CD4-positive, alpha-beta T cell (primary cell): ENCODE measurements at places on chromosomes 1 and 21.

DNA sequence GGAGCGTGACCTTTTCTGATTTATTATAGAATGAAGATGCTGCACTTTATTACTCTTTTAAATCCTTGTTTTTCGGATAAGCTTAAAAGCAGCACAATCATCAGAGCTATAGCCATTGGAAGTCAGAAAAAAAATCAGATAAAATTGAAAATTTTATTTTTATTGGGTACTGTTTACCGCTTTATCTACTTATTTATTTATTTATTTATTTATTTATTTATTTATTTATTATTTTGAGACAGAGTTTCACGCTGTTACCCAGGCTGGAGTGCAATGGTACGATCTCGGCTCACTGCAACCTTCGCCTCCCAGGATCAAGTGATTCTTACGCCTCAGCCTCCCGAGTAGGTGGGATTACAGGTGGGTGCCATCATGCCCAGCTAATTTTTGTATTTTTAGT, 83.1 kb upstream of the CHRM3 start:
- no peak for DNase-seq

DNA sequence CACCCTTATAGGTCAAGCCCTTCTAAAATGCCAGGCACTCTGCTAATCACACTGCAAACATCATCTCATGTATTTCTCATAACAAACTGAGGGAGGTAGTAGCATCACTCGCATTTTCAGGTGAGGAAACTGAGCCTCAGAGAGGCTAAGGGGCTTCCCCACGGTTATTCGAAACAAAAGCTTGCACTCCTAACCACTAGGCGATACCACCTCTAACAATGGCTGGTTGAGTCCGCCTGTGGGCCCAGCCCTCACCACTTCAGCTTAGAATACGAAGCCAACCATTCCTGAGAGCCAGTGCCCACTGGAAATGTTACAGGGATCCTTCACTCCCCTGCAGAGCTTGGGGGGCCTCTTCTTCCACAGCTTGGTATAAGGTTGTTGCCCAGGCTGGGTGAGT, 65.3 kb upstream of the TENT5C start:
- no peak for DNase-seq

DNA sequence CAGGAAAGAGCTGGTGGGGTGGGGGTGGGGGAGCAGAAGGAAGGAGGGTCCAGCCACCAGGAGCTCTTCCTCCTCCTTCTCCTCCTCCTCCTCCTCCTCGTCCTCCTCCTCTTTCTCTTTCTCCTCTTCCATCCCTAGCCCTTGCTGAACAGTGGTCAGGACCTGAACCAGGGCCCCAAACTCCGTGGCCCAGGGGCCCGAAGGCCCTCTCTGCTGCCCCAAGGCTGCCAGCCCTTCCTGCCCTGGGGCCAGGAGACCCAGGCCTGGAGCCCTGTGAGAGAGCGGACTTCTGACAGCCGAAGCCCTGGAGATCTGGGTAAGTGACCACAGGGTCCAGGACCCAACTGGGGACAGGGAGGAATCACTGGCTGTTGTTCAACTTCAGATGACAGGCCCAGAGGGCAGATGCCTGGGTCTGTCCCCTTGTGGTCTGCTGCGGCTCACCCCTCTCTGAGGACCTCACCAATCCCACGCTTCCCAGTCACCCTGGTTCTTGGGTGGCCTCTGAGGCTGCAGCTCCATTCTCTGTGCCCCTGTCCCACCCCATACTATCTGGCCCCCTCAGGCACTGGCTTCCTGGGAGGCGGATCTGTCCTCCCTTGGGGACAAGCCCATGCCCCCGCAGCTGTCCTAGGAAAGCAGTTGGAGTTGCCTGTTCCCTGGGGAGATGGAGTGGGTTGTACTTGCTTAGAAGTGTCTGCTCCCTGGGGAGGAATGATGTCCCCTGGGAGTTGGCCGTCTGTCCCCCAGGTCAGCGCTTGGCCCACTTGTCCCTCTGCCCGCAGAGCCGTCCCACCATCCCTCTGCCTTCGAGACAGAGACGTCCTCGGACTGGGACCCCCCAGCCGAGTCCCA, 51.8 kb downstream of the VWA5B1 start:
- DNase-seq: no peak

GRCh38 chr1:227303662-227304061, 14.6 kb downstream of the CDC42BPA start:
- DNase-seq: no peak

DNA sequence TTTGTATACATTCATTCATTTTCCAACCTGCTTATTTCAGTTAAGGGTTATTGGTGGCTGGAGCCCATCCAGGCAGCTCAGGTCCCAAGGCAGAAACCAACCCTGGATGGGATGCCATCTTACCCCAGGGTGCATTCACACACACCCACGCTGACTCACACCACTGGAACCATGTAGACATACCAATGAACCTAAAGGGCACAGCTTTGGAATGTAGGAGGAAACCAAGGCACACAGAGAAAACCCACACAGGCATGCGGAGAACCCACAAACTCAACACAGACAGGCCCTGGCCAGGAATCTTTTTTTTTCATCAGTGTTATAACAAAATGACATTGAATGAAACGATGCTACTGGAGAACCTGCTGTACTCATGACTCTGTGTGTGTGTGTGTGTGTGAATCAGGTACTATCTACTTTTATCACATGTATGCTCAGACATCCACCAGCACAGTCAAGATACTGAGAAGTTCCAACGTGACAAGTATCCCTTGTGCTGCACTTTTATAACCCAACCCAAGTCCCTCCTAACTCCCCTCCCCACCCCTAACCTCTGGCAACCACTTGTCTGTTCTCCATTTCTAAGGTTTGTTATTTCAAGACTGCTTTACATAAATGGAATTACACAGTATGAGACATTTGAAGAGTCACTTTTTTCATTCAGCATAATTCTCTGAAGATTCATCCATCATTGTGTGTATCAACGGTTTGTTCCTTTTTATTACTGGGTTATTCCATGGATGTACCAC, 286.8 kb upstream of the PLD5 start:
- DNase-seq: no peak

- DNase-seq: no peak
These were observed 9.2 kb upstream of the CDC42 start for GRCh38 chr1:22043198-22043769.

DNA sequence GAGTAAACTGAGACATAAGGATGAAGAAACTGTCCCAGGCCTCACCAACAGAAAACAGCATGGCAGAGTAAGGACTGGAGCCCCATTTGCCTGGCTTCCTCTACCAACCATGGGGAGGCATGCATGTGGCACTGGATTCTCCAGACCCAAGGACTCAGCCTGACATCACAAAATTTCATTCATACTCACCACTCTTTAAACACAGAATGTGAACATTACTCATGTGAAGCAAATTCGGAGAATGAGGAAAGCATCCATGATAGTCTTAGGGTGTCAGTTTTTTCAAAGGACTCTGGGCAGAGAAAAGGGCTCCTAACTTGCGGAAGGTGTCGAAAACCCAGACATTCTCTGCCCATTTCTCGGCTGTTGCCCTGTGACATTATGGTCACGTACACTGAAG, 83.9 kb downstream of the PCNX2 start:
- no peak for DNase-seq

- peak; percentile 67 for DNase-seq
These were observed 77.9 kb downstream of the ADARB1 start for GRCh38 chr21:45152265-45152746.

- no peak for DNase-seq
These were observed 191.3 kb downstream of the BACH1 start for GRCh38 chr21:29490016-29490415.

GRCh38 chr1:67814121-67814772, 19.0 kb downstream of the GNG12 start:
- DNase-seq: no peak

GRCh38 chr1:7826363-7826762, 26.5 kb downstream of the UTS2 start:
- no peak for DNase-seq

DNA sequence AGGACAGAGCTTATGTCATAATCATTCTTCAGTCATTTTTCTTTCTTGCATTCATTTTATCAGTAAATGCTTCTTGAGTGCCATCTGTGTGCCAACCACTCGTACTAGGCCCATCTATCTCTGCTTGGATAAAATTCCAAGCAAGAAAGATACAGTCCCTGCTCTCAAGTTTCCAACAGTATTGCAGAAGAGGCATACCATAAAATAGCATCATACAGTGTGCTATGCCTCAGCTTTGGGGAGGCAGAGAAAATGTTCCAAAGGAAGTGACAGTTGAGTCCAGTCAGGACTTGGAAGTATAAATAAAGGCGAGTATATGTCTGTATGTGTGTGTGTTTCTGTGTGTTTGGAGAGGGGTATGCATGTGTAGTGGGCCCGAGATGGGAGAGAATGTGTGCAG, 113.4 kb upstream of the HOOK1 start:
- no peak for DNase-seq

GRCh38 chr1:116948046-116948445, 38.3 kb downstream of the PTGFRN start:
- no peak for DNase-seq

DNA sequence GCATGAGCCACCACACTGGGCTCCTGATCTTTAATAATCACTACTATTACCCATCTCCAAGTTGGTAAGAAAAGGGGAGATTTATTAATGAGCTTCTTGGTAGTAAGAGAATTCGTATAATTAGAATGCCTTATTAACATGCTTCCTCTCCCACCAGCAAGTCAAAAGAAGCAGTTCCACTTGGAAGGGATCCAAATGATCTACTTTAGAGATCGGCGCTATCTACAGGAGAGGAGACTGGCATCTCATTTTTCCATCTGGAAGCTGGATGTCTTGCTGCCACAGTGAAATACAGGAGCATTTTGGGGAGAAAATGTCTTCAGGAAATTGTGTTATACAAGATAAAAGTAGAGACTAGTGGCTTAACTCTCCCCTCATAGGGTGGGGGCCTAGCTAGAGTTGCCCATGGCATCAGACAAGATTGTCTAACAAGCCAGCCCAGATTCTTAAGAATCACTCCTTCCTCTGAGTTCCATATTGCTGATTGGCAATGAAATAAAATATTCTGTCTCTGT, 33.6 kb upstream of the CAMSAP2 start:
- DNase-seq: no peak

- DNase-seq: no peak
These were observed 300.2 kb upstream of the DUSP10 start for GRCh38 chr1:222042120-222042519.

GRCh38 chr21:32548978-32549377, 36.3 kb downstream of the TCP10L start:
- DNase-seq: no peak

DNA sequence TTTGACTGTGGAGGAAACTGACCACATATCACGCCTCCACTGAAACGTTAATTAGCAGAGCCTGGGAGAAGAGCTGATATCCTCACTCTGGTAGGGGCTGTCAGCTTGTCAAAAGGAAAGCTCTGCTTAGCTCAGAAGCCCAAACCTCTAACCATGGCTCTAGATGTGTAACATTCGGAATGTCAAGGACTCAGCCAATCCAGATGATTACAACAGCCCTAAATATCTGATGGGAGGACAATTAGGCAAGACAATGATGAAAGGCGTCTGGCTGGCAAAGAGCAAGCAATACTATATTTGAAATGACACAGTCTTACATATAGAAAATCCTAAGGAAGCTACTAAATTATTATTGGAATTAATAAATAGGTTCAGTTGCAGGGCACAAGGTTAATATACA, 45.7 kb upstream of the COX20 start:
- DNase-seq: no peak

DNA sequence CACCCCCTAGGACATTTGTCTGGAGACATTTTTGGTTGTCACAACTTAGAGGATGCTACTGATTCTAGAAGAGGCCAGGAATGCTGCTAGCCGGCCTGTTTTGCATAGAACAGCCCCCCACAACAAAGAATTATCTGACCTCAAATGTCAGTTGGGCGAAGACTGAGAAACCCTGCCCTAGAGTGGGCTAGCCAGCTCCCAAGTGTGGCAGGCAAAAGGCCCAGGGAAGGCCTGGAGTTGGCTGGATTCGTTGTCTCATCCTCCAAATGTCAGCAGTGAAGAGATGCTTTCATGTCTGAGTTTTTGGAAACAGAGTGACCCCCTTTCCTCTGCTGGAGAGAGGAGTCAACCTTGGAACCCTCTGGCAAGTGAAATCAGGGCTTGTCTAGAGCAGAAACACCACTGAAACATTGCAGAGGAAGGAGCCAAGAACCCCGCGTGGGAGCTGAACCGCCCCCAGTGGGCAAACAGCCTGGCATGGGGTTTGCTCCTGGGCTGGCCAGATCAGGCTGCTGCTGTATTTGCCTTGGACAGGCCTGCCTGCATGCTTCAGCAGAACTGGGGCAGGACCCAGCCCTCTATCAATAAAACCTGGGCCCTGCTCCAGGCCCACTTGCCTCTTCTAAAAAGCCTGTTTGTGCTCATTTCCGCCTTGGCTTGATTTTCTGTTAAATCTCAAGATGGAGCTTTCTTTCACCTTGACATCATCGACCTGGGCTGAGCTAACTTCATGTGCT, 32.9 kb downstream of the RASSF5 start:
- no peak for DNase-seq

- no peak for DNase-seq
These were observed 59.3 kb upstream of the FBXO28 start for GRCh38 chr1:224054611-224055010.

GRCh38 chr1:116874733-116875249, 34.9 kb upstream of the PTGFRN start:
- DNase-seq: no peak

GRCh38 chr1:22971611-22972405, 858 bp downstream of the LACTBL1 start:
- no peak for DNase-seq

DNA sequence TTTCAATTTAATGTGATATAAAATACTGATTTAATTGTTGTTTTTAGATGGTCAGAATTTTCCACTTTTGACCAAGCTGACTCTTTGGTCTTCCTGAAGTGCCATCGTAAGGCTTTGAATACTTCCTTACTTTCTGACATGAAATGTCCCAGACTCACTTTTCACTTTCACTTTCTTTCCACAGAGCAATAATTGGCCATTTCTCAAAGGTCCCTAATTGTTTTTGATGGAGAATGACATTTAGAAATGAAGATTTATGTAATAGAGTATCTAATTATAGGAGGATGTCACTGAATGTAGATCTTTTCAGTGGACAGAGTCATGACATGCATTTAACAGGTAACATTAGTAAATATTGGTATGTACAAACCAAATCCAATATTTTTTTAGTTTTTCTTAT, 1141.6 kb downstream of the KCNT2 start:
- no peak for DNase-seq

DNA sequence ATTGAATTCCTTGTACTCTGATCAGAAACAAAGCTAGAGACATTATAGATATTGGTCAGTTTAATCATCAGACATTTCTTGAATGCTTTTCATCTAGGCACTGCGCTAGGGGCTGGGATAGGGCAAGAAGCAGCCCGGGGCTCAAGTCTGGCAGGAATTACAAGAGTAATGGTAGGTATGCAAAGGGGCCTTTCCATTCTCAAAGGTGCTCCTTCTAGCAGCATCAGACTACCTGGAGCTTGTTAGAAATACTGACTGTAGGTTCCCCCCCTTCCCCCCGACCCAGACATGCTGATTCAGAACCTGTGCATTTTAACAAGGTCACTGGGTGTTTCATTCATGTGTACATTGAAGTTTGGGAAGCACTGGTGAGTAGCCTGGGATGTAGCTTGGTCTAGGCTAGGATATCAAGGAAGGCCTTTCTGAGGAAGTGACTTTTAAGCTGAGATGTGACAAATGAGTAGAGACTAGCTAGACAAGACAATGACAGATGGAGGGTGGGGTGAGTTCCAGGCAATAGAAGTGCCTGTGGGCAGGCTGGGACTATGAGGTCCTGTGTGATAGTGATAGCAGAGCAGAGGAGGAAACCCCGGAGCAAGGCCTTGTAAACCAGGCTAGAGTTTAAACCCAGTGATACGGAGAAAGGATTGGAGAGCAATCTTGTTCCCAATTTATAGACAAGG, 26.3 kb downstream of the NFASC start:
- no peak for DNase-seq

- DNase-seq: no peak
These were observed 47.1 kb upstream of the HP1BP3 start for GRCh38 chr1:20834192-20834591.
